Uterine smooth muscle cell (primary cell): ENCODE measurements at places on chromosomes 6 and 20. TPM values are rescaled to one million over a fixed set of nuclear protein-coding genes. Genes with fewer than 3 reads are reported as not detected.

SLC17A1 gene
- total RNA-seq: not detected in 2 replicates

F13A1 gene
- total RNA-seq: under 0.01 TPM in 1 of 2 replicates, not detected in the other

SALL4 gene
- 0.22 and 0.25 TPM in 2 replicates for total RNA-seq

ZNF318 gene
- 5.5 and 7.5 TPM in 2 replicates for total RNA-seq

SDC4 gene
- total RNA-seq: 129 and 156 TPM in 2 replicates

SEC63 gene
- total RNA-seq: 28.1 and 41.7 TPM in 2 replicates

DAAM2 gene
- total RNA-seq: 3.8 and 6.5 TPM in 2 replicates

PTK7 gene
- total RNA-seq: 58.0 and 166 TPM in 2 replicates

C6orf52 gene
- 1.00 and 1.5 TPM in 2 replicates for total RNA-seq

FERMT1 gene
- 5.2 and 7.7 TPM in 2 replicates for total RNA-seq
